Amniotic stem cell (primary cell): ENCODE measurements at places on chromosomes 7 and 10.

DNA sequence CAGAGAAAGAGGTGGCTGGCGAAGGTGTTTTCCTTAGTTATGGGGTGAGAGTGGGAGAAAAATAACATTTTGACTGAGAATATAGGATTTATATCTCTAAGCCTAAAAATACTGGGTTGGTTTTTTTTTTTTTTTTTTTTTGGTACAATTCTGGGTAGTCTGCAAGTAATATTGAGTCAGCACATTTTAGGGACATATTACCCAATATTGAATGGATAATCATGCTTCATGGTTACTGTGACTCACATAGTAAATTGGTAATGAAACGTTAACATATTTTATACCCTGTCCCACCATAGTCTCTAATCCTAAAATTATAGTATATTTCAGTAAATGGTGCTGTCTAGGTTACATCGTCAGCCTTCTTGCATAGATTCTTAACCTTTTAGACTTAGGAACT, 91.4 kb downstream of the TPST1 start:
- DNase-seq: no peak

- no peak for DNase-seq
Measured at GRCh38 chr7:151600331-151600730, 80.6 kb upstream of the RHEB start.

GRCh38 chr10:17109475-17110207, 20.0 kb downstream of the CUBN start:
- peak; percentile 36 for DNase-seq

GRCh38 chr7:96723622-96724021, 14.0 kb upstream of the SEM1 start:
- DNase-seq: no peak

GRCh38 chr10:113473851-113474250, 79.0 kb upstream of the HABP2 start:
- DNase-seq: no peak

GRCh38 chr7:123979876-123980275, 53.0 kb downstream of the TMEM229A start:
- DNase-seq: no peak

DNA sequence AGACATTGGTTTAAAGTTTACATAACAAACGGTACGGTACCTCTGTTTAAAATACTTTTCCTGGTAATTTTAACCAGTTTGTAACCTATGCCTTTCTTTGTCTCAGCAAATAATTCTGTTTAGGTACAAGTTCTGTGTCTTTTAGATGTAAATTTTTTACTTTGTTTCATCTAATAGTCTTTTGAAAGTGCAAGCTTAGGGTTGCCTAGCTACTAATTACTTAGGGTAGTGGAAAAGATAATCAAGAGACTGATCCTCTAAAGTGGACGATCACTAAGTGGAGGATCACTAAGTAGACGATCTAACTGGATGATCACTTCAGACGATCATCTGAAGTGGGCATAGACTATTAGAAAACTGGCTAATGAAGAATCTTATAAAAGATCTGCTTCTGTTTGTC, 16.1 kb upstream of the FKBP9 start:
- DNase-seq: no peak

- DNase-seq: no peak
Measured at GRCh38 chr7:127850195-127850594, 181.0 kb downstream of the LRRC4 start.

DNA sequence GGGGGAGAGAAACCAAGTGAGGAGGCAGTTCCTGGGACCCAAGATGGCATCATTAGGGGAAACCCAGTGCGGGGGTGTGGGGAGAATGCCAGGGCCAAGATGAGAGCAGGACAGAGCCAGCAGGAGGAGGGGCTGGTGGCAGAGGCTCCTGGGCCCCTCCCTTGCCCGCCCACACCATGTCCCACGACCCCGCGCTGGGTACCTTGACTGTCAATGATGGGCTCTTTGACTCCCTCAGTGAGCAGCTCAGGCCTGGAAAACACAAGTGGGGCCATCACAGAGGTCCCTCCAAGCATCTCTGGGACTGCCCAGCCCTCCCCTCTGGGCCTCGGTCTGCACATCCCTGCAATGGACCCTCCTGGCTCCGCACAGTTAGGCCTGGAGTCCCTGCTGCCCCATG, 75.4 kb downstream of the RABGEF1 start:
- no peak for DNase-seq

- no peak for DNase-seq
Measured at GRCh38 chr7:7131273-7131672, 51.1 kb upstream of the C1GALT1 start.

DNA sequence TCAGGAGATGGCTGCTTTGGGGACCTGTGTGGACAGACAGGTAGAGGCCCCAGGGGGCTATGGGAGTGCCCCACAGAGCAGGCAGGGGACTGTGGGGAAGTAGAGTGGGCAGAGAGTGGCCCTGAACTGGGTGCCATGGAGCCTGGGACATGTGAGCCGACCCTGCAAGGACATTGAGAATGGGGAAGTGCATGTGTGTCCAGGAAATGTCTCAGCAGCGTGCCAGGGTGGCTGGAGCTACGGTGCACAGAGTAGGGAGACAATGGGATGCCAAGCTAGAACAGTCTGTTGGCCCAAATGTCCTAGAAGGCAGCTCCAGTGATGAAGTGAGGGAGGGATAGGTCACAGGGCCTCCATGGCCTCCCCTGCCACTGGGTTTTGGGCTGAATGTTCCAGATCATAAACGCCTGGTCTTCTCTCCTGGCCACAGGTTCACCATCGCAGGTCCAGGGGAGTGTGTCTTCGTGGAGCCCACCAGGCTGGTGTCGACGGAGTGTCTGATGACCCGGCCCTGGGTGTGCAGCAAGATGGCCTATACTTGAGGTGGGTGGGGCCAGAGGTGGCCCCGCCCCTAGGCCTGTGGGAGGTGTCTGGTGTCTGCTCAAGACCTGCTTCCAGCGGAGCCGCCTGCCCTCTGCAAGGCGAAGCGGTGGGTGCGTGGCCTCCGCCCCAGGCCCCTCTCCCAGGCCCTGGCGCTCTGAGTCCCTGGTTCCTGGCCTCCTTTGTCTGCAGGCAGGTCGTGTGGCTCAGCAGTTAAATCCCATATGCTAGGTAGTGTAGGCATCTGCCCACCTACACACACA, 20.5 kb downstream of the CLEC2L start:
- DNase-seq: no peak

DNA sequence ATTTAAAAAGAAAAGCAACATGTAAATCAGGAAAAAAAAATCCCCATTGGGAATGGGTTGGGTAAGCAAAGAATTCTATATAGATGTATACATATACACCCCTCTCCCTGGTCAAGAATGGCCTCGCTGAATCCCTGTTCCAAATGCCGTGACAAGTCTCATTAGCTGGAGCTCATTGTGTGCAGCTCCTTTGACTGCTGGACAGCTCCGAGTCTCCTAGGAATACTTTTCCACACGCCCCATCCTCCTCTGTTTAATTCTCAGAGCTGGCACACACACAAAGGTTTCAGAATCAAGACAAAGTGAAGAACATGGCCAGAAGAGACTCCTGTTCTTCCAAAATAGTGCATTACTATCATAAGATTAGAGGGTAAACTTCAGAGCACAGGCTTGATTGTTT, 130.9 kb upstream of the MKLN1 start:
- no peak for DNase-seq
